ENCODE measurements at places on chromosomes 16 and 17.
A peak's percentile ranks its signal among the peaks of the same experiment; 100 is the strongest.

GRCh38 chr16:86622700-86623615 is 44.6 kb downstream of the FOXL1 start:
- no peak for DNase-seq

GRCh38 chr17:37134050-37134449 is 185.3 kb downstream of the AATF start:
- DNase-seq = no peak

GRCh38 chr17:5282642-5283217 is 646 bp downstream of the RABEP1 start:
- no peak for DNase-seq

GRCh38 chr17:41553987-41554680 is 17.7 kb downstream of the KRT9 start:
- no peak for DNase-seq

DNA sequence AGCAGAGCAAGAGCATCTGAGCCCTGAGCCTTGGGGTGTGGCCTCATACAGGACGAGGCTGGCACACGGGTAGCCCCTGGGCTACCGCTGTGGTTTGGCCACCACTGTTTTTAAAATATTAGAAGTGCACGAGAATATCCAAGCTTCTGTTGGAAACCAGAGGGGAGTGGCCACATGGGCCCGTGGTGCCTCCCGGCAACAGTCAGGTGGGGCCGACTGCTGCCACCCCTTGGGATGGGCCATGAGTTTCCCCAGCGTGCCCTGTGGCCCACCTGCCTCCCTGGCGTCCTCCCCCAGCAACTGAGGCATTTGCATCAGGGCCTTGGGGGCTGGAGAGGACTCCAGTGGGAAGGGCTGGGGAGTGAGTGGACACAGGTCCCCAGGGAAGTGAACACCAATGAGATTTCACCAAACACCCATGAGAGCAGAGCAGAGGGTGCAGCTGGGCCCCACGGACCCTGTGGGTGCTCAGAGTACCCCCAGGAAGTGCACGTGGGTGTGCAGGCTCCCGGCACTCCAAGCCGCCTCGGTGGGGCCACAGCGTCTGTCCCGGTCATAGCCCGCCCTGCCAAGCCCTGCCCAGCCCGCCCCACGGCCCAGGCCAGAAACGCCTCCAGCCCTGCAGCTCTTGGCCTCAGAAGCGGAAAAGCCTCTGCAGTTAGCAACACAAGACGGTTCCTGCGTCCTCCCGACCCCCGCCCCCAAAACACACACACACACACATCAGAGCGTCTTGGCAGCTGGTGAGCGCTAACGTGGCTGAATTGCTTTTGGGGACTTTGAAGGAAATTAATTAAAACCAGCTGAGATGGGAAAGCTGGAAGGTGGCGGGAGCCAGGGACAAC is 22.7 kb downstream of the ZNF469 start:
- no peak for DNase-seq

DNA sequence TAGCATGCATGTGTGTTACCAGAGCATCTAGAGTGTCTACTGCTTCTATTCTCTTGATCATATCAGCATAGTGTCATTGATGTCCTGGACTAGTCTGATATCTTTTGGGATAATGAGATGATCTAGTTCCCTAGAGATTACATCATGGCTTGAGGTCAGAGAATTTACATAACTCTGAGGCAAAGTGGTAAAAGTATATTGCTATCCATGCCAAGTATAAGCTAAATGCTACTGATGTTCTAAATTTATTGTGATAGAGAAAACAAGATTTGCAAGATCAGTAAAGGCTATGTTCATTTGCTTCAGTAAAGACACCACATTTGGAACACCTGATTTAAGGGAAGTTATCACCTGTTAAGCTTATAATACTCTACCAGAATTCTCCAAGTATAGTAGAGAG is 280.7 kb upstream of the PSMD7 start:
- no peak for DNase-seq

DNA sequence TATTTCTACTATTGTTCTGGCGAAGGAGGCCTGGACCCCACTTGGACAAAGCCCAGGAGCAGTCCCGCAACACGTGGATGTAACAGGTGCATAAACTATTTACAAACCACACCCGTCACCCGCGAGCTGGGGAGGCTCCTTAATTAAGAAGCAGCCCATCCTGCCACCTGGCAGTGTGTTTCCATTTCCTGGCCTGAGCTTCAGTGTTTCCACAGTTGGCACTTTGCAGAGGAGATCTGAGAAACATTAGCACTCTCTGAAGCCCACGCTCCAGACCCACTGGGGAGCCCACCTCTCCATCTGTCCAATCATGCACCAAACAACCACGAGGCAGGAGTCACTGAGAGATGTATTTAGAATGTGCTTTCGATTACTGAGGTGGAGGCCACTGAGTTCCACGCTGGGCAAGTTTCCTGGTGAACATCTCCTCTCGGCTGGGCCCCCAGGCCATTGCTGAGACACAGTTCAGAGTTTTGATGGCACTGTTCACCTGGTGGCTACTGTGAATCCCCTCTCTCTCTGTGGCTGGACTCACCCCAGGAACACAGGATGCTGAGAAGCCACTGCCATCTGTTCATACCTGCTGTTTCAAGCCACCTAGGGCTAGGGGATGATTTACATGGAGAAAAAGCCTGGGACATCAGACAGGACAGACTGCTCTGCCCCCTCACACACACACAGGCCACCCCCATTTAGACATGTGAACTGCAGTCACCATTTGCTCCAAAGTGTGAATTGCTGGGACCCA is 129.1 kb downstream of the AIPL1 start:
- DNase-seq = no peak

DNA sequence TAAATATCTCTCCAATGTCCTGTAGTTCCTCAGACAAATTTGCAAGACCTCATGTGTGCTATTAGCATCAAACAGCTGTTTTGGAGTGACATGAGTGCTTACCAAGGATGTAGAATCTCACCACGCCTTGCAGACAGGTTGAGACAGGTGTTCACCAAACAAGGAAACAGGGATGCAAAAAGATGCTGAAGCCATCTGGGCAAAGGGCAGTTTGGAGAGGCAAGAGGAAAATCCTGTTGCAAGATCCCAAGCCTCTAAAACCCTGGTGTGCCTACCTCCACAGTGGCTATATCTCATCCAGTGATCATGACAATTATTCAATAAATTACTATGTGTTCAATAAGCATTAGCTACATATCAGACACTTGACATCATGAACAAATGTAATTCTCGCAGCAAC is 373.7 kb downstream of the SOX9 start:
- no peak for DNase-seq

GRCh38 chr17:21299981-21300600 is 15.6 kb downstream of the MAP2K3 start:
- DNase-seq = no peak

GRCh38 chr16:86537486-86537885 is 17.5 kb downstream of the MTHFSD start:
- no peak for DNase-seq

DNA sequence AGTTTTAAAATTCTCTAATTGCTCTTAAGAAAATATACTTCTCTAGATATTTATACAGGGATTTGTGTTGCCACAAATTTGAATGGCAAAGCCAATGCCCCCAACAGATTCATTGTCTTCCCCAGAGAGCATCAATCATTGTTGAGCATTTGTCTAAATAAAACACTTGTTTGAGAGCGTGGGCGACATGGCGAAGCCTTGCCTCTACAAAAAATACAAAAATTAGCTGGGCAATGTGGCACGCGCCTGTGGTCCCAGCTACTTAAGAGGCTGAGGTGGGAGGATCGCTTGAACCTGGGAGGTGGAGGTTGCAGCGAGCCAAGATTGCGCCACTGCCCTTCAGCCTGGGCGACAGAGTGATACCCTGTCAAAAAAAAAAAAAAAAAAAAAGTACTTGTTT is 13.4 kb upstream of the SRSF1 start:
- no peak for DNase-seq

DNA sequence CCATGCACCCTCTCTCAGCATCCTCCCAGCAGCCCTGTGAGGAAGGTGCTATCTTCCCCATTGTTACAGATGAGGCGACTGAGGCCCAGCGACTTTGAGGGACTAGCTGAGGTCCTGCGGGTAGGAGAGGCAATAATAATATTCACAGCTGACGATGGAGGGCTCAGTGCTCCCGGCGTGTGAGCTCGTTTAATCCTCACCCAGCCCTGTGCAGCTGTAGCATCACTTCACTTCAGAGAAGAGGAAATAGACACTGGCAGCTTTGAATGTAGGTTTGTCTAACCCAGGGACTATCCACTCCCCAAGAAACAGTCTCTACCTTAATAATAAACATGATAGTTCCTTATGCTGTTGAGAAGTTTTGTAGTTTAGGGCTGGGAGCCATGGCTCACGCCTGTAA is 21.6 kb downstream of the LASP1 start:
- no peak for DNase-seq

- peak; percentile 83 for DNase-seq
Measured at GRCh38 chr17:6913608-6914443, 82.0 kb upstream of the ALOX12 start.

- no peak for DNase-seq
Measured at GRCh38 chr17:16449121-16449570, 33.8 kb downstream of the TRPV2 start.

GRCh38 chr16:47574091-47575054 is 113.2 kb downstream of the PHKB start:
- no peak for DNase-seq

- no peak for DNase-seq
Measured at GRCh38 chr17:44222112-44222869, 2.8 kb upstream of the UBTF start.

DNA sequence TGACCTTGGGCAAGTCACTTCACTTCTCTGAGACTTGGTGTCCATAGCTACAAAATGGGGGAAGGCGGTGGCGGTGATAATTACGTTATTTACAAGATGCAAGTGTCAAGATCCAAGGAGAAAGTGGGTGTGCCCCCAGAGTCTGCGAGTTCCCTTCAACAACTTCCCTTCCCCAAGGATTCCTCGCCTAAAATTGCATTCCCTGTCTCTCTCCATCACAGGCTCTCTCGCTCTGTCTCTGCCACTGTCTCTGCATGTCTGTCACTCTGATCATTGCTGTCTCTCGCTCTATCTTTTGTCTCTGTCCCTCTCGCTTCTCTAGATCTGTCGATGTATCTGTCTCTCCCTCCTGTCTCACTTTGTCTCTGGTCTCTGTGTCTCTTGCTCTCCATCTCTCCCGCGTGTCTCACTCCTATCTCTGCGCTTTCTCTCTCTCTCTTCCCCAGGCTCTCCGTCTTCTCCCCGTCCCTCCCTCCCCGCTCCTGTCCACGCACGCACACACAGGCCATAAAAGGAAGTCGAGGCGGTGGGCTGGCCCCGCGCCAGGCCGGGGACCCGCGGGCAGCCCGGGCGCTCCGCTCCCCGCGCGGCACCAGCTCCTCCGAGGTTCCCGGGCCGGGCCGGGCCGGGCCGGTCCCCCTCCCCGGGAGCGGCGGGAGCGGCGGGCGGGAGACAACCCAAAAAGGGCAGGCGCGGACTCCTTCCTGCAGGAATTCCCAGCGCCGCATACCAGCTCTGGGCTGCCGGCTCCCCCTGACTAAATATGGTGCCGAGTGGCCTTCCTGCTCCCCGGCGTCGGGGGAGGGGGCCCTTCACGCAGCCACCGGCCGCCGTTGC is 1.1 kb upstream of the MYH11 start:
- DNase-seq = peak; percentile 30

- DNase-seq = no peak
Measured at GRCh38 chr16:1429012-1429411, 1.9 kb upstream of the PERCC1 start.
